ENCODE measurements at places on chromosomes 2 and 18.

- no peak for DNase-seq
Measured at GRCh38 chr18:7817575-7818230, 250.6 kb downstream of the PTPRM start.

GRCh38 chr2:151033271-151034248 is 228.1 kb downstream of the RBM43 start:
- no peak for DNase-seq

DNA sequence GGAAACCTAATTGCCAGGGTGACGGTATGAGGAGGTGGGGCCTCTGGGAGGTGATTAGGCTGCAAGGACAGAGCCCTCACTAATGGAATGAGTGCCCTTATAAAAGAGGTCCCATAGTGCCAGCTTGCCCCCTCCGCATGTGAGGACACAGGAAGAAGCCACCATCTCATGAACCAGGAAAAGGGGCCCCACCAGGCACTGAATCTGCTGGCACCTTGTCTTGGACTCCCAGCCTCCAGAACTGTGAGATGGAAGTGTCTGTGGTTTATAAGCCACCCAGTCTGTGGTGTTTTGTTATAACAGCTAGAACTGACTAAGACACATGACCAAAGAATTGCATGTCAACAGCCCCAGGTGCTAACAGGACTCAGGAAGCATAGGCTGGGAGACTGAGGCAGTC is 214.3 kb downstream of the MGAT5 start:
- no peak for DNase-seq

- DNase-seq = no peak
Measured at GRCh38 chr2:127373362-127374083, 14.3 kb downstream of the MAP3K2 start.

DNA sequence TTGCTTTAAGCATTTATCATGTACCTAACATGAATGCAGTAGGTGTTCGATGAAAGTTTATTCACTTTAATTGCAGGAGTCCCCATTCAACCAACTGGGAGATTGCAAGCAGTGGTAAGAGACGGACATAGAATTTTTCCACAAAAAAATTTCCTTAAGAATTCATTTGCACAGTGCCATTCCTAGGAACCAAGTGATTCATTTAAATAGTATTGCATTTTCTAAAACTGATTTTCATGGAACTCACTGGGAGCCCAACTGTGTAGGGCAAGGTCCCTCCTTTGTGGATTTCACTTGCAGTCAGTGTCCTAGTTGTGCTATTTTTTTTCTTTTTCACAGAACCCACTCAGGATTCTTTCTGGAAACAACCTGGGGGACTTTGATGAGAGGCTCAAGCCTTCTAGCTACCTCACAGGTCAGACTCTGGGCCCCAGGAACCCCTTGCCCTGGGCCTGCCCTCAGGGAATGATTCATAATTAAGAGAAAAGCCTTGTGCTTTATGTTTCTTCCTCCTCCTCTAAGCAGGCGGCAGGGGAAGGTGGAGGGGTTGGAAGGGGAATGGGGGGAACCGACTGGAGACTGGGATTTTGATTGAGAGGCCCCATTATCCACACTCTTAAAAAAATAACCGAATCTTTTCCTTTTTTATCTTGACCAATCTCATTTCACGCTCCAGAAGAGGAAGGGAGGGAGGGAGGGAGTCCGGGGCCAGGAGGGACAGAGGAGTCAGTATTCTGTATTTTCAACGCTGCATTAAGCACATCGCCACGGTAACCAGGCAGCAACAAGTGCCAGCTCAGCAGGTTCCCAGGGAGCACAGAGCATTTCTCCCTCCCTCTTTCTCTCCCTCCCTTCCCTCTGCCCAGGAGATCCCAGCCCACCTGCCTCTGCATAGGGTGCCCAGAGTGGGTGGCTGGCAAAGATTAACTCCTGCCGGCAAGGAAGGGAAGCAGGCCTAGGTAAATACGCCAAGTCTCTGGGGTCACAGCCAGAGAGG is 51.8 kb downstream of the PSD4 start:
- DNase-seq = no peak

DNA sequence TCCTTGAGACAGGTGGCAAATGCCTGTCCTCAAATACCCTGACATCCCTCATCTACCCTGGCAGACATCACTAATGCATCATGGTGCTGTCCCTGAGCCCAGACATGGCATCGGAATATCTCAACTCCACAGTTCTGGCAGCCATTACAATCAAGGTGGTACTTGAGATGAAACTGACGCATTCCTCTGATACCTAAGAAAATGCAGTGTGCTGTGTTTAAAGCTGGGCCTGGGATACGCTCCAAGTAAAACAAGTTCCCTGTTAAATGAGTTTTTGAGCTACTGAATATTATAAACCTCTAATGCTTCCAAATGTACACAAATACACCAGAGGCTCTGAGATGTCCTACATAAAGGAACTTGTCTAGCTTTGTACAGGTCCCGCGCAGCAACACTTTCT is 29.8 kb downstream of the POLR1A start:
- no peak for DNase-seq

DNA sequence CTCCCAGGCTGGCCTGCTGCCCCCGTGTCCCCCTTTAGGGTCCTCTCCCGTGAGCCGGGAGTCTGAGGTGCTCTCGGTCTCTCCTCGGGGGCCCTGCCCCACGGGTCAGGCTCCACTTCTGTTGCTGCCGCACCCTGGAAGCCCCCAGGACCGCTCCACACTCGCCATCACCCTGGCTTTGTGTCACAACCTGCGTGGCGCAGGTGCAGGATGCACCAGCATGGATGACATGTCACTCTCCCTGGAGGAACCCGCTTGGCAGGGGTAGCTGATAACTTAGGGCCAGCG is 10.8 kb upstream of the ARHGEF4 start:
- DNase-seq = no peak

GRCh38 chr18:5894611-5895298 is 567 bp downstream of the TMEM200C start:
- DNase-seq = no peak

DNA sequence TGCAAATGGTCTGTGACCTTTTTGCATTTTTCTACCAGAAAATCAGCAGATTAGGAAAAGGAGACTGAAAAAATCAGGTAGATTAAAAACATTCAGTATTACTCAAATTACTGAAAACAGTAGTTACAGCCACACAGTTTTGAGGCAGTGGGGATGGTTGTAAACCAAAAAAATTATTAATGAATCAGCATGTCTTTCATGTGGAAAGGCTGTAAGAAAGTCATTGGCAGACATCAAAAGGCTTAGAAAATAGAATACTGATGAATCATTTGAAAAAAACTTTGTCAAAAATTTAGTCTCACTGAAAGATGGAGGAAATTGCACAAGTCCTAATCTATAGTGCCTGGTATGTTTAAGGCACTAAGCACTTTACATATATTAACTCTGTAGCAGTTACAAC is 133.9 kb upstream of the GCFC2 start:
- DNase-seq = no peak

DNA sequence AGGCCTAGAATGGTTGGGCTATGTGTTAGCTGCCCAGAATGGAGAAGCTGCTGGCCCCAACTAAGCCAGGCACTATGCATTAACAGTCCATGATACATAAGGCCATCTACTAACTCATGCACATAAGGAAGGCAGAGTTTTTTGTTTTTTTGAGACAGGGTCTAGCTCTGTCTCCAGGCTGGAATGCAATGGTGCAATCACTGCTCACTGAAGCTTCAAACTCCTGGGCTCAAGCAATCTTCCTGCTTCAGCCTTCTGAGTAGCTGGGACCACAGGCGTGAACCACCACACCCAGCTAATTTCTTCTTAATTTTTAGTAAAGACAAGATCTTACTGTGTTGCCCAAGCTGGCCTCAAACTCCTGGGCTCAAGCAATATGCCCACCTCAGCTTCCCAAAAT is 37.6 kb downstream of the GPR45 start:
- no peak for DNase-seq

DNA sequence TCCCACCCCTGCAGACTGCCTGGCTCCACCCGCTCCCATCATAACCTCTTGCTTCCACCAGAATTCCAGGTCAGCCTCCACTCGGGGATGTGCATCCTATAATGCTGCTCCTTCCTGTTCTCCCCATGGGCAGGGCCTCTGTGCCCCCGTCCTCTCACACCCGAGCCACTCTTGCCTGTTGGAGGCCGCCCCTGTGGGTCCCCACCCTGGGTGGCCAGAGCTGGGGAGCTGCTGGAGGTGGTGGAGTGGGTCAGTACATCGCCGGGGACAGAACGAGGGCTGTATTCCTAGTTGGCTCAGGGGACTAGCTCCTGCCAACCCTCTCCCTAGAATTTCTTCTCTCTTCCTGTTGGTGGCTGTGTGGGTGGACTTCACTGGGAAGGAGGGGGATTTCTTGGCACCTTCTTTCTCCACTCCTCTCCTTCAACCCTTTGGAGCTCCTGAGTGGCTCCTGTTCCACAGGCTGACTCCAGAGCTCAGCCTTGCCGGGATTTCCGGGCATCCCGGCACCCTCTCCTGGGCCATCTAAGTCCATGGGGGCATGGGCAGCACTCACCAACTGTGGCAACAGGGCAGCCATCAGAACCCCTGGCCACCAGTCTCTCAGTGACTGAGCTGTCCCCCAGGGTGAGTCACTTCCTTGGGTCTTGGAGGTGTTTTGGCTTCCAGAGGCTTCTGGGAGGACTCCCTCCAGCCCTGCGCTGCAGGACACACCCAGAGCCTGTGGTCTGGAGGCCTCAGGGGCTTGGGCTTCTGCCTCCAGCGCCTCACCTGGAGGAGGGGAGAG is 88.2 kb upstream of the MCFD2 start:
- DNase-seq = no peak

- DNase-seq = no peak
Measured at GRCh38 chr2:626491-627339, 50.5 kb downstream of the TMEM18 start.

GRCh38 chr2:26001743-26002351 is 19.6 kb upstream of the KIF3C start:
- DNase-seq = no peak

- no peak for DNase-seq
Measured at GRCh38 chr18:74148543-74149070, 284 bp downstream of the TIMM21 start.

- no peak for DNase-seq
Measured at GRCh38 chr2:206984206-206984605, 44.9 kb downstream of the CPO start.

Measured in stimulated activated CD4-positive, alpha-beta T cell treated with anti-CD3 and anti-CD28 coated beads, Interleukin-15, amount 100 ng/mL, for 48 hours (primary cell).